ENCODE measurements at places on chromosomes 12 and 14. TPM values are rescaled to one million over a fixed set of nuclear protein-coding genes. Genes with fewer than 3 reads are reported as not detected.

Gene RIMBP2
- 8.7 TPM for polyA plus RNA-seq

Gene MAP1LC3B2
- polyA plus RNA-seq = 2.1 TPM

Gene TEAD4
- 9.7 TPM for polyA plus RNA-seq

Gene VRTN
- polyA plus RNA-seq = 3.5 TPM

Gene GALNT6
- 2.8 TPM for polyA plus RNA-seq

Gene GPRC5D
- polyA plus RNA-seq = 5.5 TPM

Gene SMCO2
- 1.5 TPM for polyA plus RNA-seq

Gene TSPAN8
- polyA plus RNA-seq = 6.2 TPM

Gene COL2A1
- 2.8 TPM for polyA plus RNA-seq

Gene INHBC
- polyA plus RNA-seq = 2.1 TPM

Gene ACVRL1
- polyA plus RNA-seq = 9.9 TPM

Gene NRL
- polyA plus RNA-seq = 8.2 TPM

Gene CLEC1A
- polyA plus RNA-seq = 2.9 TPM

Gene ASPG
- 3.3 TPM for polyA plus RNA-seq

Gene PTCSC3
- polyA plus RNA-seq = not detected
